Aortic smooth muscle cell (primary cell): ENCODE measurements at places on chromosomes 5 and 9. TPM values are rescaled to one million over a fixed set of nuclear protein-coding genes. Genes with fewer than 3 reads are reported as not detected.

The ANKRD31 gene
- 0.06 and 0.13 TPM in 2 replicates for total RNA-seq

The DIRAS2 gene
- under 0.01 TPM in 1 of 2 replicates, not detected in the other for total RNA-seq

The DDX46 gene
- total RNA-seq = 20.1 and 21.3 TPM in 2 replicates

The NEUROG1 gene
- total RNA-seq = not detected in 2 replicates

The CCNO gene
- 0.40 and 0.50 TPM in 2 replicates for total RNA-seq

The PLAC8L1 gene
- total RNA-seq = 0.25 and 0.40 TPM in 2 replicates

The SLC4A9 gene
- total RNA-seq = not detected in 2 replicates
